ENCODE measurements at places on chromosomes 5 and 9. TPM values are rescaled to one million over a fixed set of nuclear protein-coding genes. Genes with fewer than 3 reads are reported as not detected.

MCTP1 gene
- 4.8 TPM for polyA plus RNA-seq

MAMDC4 gene
- polyA plus RNA-seq = 772 TPM

GRCh38 chr9:119175581-119175980 lies 193.7 kb downstream of the BRINP1 start:
- H3K36me3 ChIP-seq = no peaks in the 10 kb centered on the region
- no peak overlapping the region for H3K4me3 ChIP-seq
- H3K27me3 ChIP-seq = no peaks in the 10 kb centered on the region
- DNase-seq = no peak
- H3K27ac ChIP-seq = no peak overlapping the region
- no peaks in the 10 kb centered on the region for H3K4me1 ChIP-seq

- H3K36me3 ChIP-seq = no peaks in the 10 kb centered on the region
- no peak overlapping the region for H3K4me3 ChIP-seq
- no peaks in the 10 kb centered on the region for H3K27me3 ChIP-seq
- no peak for DNase-seq
- H3K27ac ChIP-seq = no peak overlapping the region
Observed at GRCh38 chr9:76697554-76697953, 66.7 kb upstream of the PCA3 start.

DNA sequence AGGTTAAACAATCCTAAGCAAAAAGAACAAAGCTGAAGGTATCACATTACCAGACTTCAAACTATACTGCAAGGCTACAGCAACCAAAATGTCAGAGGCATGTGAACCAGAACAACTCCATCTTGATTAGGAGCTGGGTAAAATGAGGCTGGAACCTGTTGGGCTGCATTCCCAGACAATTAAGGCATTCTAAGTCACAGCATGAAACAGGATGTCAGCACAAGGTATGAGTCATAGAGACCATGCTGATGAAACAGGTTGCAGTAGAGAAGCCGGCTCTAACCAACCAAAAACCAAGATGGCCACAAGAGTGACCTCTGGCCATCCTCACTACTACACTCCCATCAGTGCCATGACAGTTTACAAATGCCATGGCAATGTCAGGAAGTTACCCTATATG lies 252.0 kb downstream of the RASEF start:
- no peak overlapping the region for H3K27ac ChIP-seq
- peaks cover 2% of the 10 kb centered on the region for H3K27me3 ChIP-seq
- H3K36me3 ChIP-seq = no peaks in the 10 kb centered on the region

Measured in large intestine (tissue), 12 donors.